Thoracic aorta (tissue), 2 donors: ENCODE measurements at places on chromosomes 12 and 14.

GRCh38 chr14:99756796-99757195, 36.4 kb upstream of the EML1 start:
- DNase-seq, result no peak

- no peak for DNase-seq
Measured at GRCh38 chr12:113248842-113249435, 27.7 kb downstream of the TPCN1 start.

GRCh38 chr12:40226705-40227104, 1.9 kb downstream of the LRRK2 start:
- DNase-seq, result peak; percentile 36

DNA sequence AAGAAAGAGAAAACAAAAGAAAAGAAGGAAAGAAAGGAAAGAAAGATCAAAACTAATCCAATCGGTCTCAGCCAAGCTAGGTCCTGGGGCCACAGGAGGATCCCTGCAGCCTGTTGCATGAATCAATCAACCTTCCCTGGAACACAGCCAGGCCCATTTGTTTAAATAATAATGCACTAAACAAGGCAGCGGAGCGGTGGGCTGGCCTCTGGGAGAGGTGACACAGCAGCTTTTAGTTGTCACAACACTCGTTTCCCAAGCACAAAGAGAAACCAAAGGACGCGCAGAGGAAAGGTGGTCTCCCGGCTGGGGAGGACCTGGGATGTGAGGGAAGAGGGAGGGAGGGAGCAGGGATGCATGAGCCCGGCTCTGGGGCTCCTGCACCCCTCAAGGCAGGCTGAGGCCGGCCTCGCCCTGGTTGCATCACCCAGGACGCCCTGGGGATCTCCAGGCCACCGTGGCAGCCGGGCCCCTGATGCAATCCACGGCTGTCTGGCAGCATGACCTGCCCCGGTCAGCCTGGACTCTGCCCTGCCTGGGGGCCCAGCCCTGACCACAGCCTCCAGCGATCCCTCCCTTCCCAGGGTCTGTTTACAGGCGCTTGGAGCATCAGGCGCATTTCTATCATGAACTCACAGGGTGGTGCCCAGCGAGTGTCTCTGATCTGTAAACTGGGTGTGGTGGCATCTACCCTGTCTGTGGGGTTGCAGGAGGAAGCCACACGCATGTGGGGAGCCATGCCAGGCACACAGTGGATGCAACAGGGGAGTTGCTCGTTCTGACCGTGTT, 32.5 kb downstream of the MMP17 start:
- no peak for DNase-seq

DNA sequence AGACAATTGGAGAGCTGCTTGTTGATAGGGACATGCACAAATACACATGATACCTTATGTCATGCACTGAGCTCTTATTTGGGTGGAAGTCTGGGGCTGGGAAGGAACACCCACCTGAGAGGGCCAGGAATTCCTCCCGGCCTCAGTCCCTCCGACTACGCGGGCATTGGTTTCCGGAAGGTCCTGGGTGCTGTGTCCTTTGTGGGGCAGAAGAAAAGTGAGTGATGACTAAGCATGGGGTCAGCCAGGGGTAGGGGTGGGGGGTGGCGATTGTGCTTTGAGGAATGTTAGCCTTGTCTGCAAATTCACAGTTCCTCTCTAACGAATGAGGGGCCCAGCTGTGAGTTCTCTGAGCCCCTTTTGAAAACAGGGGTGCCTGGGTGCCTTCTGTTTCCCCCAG, 798 bp downstream of the CELA1 start:
- DNase-seq, result no peak

- no peak for DNase-seq
Measured at GRCh38 chr12:40819436-40820108, 127.3 kb downstream of the CNTN1 start.

DNA sequence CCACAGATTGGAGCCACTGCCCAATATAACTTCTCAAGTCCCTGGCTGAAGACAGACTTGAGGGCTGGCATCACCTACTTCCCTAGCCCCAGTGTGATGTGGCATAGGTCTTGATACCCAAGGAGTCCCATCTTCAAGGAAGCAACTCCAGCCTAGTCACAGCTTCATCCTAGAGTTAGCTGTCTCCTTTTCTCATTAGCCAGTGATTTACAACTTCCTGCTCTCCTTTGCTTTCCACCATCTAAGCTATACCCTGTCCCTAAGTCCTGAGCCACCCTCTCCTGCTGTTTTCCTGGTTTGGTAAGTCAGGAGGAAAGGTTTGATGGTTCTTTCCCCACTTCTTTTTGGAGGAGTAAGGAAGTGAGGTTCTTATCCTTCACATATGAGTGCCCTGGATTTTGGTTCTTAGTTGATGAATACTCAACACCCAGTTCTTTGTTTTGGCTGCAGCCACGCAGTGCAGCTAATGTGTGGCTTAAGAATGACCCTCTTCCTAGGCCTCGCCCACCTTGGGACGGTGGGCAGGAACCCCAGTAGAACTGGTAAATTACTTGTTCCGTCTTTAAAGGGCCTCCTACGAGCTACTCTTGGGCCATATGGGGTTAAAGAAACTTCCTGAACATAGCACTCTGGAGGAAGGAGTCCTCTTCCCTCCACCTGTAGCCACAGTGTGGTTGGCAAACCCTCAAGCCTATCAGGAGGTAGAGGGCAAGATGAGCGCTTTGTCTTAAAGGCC, 3.9 kb upstream of the GPX2 start:
- no peak for DNase-seq

DNA sequence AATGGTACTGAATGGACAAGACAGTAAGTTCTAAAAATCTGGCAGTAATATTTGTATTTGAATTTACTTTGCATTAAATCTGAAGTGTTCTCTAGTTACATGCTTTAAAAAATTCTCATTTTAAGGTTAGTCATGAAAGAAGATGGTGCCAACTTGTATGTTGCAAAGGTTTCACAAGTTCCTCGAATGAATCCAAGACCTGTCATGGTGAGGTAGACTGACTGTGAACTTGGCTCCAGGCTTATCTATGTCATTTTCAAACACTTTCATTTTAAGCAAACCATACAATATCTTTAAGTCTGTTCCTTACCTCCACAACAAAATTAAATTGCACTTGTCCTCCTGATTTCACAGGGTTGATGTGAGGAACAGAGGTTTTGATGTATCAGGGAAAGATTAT, 23.4 kb downstream of the CLEC2D start:
- DNase-seq, result no peak

- DNase-seq, result no peak
Measured at GRCh38 chr12:109191621-109192250, 75.3 kb downstream of the ACACB start.

GRCh38 chr14:101400830-101401229, 160.5 kb upstream of the DIO3 start:
- no peak for DNase-seq

DNA sequence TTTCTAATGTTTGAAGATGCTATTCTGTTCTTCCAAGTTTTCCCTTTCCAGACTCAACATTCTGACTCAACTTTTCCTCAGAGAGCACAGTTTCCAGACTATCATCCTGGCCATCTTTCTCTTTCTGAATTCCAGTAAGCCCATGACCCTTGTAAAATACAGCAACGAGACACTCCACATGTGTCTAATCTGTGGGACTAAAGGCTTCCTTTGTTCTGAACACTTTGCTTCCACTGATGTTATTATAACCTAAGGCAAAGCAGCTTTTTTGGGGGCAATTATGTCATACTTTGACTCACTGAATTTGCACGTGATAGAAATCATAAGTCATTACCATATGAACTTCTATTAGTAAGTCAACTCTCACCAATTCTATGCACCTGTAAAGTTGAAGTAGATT, 6.3 kb upstream of the ART4 start:
- no peak for DNase-seq

GRCh38 chr12:19659501-19659900, 220.2 kb downstream of the AEBP2 start:
- DNase-seq, result no peak

DNA sequence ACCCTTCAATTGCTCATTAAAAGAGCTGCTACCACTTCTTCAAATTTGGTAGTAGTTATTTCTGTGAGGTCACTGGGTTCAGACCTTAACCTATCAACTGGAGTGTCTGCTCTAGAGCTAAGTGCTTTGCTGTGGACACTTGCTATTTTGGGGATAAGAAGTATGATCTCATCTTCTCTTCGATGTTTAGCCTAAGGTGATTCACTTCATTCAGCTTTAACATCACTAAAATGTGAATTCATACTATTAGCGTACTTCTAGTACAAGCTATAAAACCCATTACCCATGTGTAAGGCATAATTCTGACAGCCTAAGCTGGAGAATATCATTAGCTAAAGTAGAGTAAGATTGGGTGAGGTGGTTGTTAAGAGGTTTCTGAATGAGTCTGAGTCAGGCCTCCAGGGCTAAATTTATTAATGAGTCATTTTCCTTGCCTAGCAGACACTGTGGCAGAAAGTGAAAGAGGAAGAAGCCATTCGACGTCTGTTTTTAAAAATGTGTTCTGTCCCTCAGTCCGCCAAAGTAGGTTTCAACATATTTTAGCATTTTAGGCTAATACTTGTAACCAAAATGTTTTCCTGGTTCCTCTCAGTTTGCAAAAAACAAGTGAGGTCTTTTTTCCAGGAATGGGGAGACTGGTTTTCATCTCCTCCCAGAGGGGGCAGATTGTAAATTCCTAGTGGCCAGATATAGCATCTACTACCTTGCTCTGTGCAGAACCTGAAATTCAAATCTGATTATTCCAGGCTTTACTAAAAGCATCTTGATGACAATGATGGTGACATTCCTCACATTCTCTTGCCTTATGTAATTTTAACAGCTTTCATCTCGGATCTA, 103.6 kb downstream of the SSPN start:
- DNase-seq, result no peak

DNA sequence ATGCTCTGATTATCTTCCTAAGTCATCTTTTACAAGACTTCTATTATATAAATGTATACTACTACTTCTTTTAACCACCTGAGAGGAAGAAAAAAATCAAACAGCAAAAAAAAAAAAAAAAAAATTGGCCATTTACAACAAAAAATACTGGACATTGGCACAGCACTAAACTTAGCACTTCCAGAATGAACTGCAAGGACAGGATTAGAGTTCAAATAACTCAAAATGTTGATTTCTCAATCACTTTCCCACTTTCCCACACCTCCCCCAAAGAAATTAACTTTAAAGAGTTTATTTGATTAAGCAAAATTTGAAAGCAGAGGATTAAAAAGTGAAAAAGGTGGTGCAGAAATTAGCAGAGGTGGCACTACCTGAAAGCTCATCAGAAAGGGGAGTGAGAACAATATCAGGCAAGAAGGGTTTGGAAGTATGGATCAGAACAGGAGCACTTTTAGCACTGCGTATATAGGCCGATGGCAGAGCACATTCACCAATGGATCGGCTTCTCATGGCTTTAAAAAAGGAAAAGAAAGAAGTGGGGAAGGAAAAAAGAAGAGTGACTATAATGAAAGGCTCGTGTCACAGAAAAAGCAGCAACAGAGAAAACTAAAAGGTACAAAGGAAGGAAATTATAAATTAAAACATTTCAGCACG, 109.2 kb downstream of the RALGAPA1 start:
- no peak for DNase-seq

GRCh38 chr12:131089531-131090273, 136.0 kb downstream of the ADGRD1 start:
- DNase-seq, result no peak

DNA sequence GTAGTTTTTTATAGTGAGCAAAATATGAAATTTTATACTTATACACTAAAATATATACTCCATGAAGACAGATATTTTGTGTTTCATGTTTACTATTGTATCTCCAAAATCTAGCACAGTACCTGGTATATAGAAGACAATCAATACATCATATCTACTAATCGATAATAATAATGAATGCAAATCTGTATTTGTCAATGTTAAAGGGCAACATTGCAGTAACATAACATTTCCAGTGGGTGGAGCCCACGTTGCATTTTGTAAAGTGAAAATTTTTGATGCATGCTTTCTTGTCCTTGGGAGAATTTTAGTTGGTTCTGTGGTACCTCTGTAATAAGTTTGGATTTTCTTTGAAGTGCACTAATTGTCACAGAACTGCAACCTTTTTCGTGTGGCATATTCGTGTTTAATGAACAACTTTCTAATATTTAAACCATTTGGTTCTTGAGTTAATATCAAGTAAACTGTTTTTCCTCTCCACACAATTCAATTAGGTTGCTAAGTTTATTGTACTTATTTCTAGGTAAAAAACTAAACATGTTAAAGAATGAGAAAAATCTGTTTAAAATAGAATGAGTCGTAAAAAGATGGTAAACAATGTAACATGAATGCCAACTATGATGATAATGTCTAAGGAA, 47.4 kb downstream of the AVPR1A start:
- no peak for DNase-seq

DNA sequence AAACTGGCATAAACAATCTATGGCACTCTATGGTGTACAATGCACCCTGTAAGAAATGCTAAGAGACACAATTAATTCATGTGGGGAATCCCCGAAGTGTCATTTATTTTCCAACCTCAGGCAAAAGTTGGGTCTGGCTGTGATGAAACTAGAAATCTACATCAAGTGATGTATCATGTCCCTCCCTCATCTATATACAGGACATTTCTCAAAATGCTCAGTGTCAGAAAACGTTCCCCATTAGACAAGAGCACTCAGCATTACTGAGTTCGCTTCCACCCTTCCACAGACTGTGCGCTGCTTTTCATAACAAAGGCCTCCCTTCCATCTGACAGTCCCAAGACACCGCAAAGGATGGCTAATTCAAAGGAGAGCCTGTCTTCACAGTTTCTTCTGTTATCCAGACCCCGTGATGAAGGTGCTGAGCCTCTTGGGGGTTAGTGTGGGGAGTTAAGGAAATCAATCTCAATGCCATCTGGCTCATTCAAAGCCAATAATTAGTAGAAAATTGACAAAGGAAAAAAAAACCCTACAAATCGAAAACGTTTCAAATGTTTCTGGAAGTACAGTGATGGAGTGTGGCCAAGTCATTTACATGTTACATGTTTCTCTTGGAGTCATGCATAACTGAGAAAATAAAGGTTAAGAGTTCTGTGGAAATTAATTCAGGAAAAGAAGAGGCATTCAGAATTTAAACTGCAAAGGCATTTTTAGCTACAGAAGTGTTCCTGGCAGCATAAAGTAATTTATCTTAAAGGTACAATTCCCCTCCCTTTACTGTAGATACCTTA, 7.5 kb downstream of the CCDC88C start:
- DNase-seq, result no peak

DNA sequence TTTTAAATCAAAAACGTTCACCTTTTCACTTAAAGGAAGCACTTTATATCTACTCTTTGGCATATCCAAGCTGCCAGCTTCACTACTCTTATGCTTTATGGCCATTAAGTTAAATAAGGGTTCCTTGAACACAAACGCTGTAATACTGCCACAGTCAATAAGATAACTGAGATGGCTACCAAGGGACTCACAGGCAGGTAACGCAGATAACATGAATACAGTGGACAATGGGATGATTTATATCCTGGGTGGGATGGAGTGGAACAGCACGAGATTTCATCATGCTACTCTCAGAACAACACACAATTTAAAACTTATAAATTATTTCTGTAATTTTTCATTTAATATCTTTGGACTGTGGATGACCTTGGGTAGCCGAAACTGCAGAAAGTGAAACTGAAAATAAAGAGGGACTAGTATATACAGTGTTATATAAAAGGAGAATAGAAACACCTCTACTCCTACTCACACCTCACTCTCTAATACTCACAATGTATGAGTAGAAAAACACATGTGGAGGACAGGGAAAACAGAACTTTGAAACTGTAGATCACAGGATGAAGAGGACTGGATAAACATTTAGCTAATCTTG, 367.3 kb downstream of the C12orf50 start:
- DNase-seq, result no peak
